HFF-Myc (cell line): ENCODE measurements at places on chromosomes 7 and 10.

- DNase-seq: no peak
These were observed 414.9 kb downstream of the GLRX3 start for GRCh38 chr10:130550952-130551674.

GRCh38 chr10:103637927-103638557, 144.5 kb downstream of the NEURL1 start:
- DNase-seq: no peak

DNA sequence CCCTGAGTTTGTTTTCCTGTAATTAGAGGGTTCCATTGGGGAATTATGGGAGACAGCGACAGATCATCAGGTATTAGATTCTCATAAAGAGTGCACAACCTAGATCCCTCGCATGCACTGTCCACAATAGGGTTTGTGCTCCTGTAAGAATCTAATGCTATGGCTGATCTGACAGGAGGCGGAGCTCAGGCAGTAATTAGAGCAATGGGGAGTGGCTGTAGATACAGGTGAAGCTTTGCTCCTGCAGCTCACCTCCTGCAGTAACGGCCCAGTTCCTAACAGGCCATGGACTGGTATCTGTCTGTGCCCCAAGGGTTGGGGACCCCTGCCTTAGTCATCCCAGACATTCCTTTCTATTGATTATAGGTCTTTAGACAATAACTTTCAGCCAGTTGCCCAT, 894 bp upstream of the ZSCAN21 start:
- DNase-seq: no peak

- no peak for DNase-seq
These were observed 474.6 kb downstream of the GRM8 start for GRCh38 chr7:126778101-126778500.

GRCh38 chr10:77240706-77241349, 396.8 kb downstream of the KCNMA1 start:
- DNase-seq: no peak

DNA sequence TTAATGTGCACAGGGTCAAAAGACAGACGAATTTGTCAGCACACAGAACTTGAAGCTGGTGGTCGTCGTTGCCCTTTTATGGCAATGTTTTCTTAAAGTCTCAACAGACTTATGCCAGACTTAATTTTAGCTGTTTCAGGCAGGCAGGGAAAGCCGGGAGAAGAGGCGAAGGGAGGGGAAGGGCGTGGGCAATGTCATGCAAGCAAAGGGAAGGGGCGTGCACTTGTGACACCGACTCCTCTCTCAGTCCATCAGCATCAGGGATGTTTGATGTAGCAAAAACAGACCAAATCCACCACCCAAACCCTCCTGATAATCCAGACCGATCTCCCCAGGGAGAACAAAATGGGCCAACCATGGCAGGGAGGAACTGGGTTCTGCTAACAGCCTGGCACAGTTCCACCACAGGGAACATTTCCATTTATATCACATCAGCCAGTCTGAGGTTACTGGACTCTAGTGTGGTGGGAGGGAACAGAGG, 118.1 kb upstream of the RHEB start:
- no peak for DNase-seq

GRCh38 chr10:105037022-105037421, 395.9 kb downstream of the SORCS3 start:
- DNase-seq: no peak

- DNase-seq: peak; percentile 61
These were observed 492.0 kb downstream of the KIF20B start for GRCh38 chr10:90193240-90193985.

DNA sequence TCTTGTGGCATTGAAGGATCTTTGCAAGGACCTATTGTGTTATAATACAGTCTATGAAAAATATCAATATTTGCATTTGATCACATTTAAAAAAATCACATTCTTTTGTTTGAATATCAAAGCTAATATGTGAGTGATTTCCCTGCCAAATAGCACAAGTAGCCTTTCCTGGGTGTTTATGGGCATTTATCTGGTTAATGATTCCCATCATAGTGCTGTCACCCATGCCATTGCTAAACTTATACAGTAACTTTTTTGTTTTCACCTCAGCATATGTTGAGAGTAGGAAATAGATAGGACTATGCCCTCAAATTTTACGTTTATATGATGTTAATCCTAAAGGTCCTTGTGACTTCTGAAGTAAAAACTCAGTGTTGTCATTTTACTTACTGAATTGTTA, 136.9 kb downstream of the CFTR start:
- DNase-seq: no peak

DNA sequence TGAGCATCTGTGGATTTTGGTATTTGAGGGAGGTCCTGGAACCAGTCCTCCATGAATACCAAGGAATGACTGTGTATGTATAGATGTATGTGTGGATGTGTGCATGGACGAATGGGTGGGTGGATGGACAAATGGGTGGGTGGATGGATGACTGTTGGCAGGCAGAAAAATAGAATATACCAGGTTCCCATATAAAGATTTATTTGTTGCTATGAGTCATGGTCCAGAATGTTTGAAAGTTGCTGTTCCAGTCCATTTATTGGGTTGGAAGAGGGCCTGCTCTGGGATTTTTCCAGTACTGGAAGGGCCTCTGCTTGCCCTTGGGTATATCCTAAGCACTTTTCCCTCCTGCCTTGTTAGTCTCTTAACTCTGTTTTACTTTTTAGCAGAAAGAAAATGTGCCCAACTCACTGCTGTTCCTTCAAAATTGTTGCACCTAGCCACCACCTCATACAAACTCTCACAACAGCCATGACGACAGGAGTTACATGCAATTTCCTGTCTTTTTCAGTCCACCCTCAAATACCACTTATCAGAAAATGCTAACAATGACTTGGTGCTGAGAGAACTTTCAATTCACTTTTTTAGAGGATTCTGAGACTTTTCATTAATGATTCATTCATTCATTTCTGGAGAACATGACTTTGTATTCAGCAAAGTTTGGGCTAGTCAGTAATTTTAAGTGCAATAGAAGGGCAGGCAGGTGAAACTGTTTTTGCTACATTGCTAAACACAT, 108.1 kb downstream of the EEPD1 start:
- DNase-seq: no peak

DNA sequence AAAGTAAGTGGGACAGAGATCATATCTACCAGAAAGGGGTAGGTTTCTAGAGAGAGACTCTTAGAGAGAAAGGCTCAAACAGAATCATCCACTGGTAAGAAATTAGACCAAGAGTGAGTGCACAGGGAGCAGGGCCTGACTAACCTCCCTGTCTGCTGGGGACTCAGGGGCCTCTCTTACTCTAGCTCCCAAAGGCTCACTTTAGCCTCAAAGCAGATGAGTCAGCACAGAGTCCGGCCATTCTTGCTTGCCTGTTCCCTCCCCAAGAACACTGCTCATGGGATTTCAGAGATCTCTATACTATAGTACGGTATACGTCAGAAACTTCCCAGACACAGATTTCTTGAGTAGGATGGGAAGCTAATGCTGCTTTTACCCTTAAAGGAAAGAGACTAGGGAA, 32.7 kb downstream of the RBM28 start:
- DNase-seq: no peak
